ENCODE measurements at places on chromosomes 13 and 19.

DNA sequence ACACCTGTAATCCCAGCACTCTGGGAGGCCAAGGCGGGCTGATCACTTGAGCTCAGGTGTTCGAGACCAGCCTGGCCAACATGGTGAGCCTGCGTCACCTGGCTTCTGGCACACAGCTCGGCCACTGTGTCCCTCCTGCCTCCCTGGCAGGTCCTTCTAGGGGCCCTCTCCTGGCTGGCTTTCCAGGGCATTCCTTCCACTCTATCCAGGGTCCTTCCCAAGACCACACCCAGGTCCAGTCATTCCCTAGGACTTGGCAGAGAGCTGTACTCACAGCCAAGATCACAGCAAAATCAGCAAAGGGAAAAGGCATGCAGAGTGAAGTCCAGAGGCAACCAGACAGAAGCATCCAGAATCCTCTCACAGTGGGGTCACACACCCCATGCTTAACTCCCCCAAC, 9.7 kb upstream of the HSH2D start:
- no peak for DNase-seq

GRCh38 chr19:53545271-53546065, 7.5 kb downstream of the ZNF331 start:
- DNase-seq = no peak

- DNase-seq = peak; percentile 16
Observed at GRCh38 chr13:43389983-43390382, 366.6 kb downstream of the DNAJC15 start.

DNA sequence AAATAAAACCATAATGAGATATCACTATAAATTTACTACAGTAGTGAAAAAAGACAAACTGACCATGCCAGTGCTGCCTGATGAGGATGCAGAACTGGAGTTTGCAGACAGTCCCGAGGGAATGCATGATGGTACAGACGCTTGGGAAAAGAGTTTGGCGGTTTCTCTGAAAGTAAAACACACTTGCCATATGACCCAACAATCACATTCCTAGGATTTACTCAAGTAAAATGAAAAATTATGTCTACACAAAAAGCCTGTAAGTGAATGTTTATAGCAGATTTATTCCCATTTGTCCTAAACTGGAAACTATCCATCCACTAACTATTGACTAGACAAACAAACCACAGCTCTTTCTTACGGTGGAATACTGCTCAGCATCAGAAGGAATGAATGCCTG, 271.0 kb downstream of the DNAJC15 start:
- no peak for DNase-seq

GRCh38 chr19:2246801-2247361, 2.2 kb upstream of the AMH start:
- no peak for DNase-seq

DNA sequence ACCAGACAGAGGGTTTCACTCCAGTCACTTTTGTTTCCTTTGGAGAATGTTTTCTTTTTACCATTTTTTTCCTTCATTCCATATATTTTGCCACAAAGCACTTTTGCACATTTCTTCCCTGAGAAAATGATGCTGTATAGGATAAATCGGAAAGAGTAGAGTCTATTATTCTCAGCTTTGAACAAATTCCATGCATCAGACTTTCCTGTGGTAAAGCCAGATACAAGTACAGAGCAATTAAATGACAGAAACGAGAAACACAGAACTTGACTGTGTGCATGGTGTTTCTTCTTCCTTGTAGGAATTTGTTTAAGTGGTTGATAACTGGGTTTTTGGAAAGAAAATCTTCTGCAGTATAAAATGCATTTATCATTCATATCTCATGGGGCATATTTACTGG, 107.4 kb upstream of the CSNK1A1L start:
- no peak for DNase-seq

GRCh38 chr13:111556496-111556895, 236.1 kb downstream of the TEX29 start:
- DNase-seq = no peak

DNA sequence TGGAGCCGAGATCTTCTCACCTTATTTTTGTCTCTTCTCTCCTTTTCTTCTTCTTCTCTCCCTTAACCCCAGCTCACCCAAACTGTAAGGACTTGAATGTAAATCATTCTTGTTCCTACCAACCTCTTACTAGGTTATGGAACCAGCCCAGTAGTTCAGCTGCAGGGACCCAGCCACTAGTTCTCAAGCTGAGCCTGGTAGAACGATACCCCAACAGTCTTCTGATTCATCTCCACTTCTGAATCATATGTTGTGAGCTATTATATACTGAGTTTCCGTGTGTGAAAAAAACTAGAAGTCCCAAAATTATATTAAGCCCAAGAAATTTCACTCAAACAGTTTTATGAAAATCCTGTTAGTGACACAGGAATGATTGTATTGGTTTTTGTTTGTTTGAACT, 67.7 kb downstream of the DCT start:
- DNase-seq = no peak

GRCh38 chr19:33771384-33772101, 25.1 kb upstream of the KCTD15 start:
- peak; percentile 32 for DNase-seq

- DNase-seq = no peak
Observed at GRCh38 chr13:39909634-39910033, 254.2 kb downstream of the COG6 start.
